B cell (primary cell): ENCODE measurements at places on chromosomes 11 and 22. TPM values are rescaled to one million over a fixed set of nuclear protein-coding genes. Genes with fewer than 3 reads are reported as not detected.

- no peak for DNase-seq
Measured at GRCh38 chr22:41947424-41948080, 600 bp upstream of the CENPM start.

- DNase-seq, result no peak
Measured at GRCh38 chr22:32815943-32816342, 14.4 kb downstream of the TIMP3 start.

GRCh38 chr22:23847991-23848864, 9.4 kb upstream of the DERL3 start:
- DNase-seq, result no peak

GRCh38 chr22:39130892-39131855, 21.3 kb downstream of the CBX7 start:
- DNase-seq, result no peak

Gene TPH1
- 2.7 and 2.8 TPM in 2 replicates for total RNA-seq

Gene RFPL2
- not detected in 2 replicates for total RNA-seq
